HFFc6 (cell line): ENCODE measurements at places on chromosomes 3 and 15. TPM values are rescaled to one million over a fixed set of nuclear protein-coding genes. Genes with fewer than 3 reads are reported as not detected.
A peak's percentile ranks its signal among the peaks of the same experiment; 100 is the strongest.

DNA sequence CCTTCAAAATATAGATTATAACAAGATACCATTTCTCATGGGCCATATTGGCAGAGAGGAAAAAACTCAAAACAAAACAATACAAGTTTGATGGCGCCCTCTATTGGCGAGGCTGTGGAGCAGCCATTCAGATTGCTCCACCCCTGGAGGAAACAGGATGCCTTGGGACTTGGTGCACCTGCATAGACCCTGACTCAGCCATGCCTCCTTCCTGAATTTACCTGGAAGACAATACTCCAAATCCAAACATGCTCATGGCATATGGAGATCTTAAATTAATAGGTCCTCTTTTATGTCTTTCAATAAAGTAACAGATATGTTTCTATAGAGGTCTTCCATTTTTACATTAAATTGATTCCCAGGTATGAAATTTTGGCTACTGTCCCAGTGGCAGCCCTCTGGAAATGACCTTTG, 90.0 kb downstream of the APBA2 start:
- peak; percentile 31 for DNase-seq

- no peak for DNase-seq
Observed at GRCh38 chr15:38323895-38324294, 71.3 kb downstream of the SPRED1 start.

- no peak for DNase-seq
Observed at GRCh38 chr3:171328419-171329082, 131.7 kb downstream of the TNIK start.

DNA sequence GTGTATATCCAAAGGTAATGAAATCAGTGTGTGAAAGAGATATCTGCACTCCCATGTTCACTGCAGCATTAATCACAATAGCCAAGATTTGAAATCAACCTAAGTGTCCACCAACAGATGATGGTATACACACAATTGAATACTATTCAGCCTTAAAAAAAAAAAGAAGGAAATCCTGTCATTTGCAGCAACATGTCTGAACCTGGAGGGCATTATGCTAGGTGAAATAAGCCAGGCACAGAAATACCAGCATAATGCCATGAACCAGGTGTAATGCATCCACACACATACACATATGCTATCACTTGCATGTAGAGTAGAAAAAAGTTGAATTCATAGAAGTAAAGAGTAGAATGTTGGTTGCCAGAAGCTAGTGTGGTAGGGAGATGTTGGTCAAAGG, 18.4 kb upstream of the NR1I2 start:
- no peak for DNase-seq

FGD5 gene
- not detected in 3 replicates for total RNA-seq
